ENCODE measurements at places on chromosomes 6 and 20.

DNA sequence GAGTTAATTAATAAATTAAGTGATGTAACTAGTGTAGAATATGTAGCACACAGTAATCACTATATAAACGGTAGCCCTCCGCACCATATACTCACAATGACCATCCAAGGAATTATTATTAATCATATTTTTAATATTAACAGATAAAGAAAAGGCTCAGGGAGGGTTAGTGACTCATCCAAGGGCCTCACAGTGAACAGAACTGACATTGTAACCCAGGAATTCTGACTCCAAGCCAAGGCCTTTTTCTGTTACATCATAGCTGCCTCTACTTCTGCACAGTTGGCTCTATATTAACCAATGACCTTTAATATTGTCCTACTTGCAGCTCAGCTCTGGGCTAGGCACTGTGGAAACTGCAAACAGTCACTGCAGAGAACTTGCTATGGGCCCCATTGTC lies 117.5 kb upstream of the SIRPG start:
- peak; percentile 42 for DNase-seq

DNA sequence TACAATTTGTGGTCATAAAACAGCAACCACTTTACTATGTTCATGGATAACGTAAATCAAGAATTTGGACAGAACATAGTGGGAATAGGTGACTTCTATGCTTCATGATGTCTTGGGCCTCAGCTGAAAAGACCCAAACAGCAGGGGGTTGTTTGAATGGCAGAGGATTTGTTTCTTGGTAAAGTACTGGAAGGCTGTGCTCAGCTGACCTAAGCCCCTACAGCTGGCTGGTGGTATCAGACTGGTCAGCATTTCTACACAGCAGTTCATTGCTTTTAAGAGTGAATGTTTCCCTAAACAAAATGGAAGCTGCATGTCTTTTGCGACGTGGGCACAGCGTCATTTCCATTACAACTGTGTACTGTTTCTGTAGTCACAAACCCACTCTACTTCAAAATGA lies 148.5 kb upstream of the DEFB112 start:
- DNase-seq, result no peak

DNA sequence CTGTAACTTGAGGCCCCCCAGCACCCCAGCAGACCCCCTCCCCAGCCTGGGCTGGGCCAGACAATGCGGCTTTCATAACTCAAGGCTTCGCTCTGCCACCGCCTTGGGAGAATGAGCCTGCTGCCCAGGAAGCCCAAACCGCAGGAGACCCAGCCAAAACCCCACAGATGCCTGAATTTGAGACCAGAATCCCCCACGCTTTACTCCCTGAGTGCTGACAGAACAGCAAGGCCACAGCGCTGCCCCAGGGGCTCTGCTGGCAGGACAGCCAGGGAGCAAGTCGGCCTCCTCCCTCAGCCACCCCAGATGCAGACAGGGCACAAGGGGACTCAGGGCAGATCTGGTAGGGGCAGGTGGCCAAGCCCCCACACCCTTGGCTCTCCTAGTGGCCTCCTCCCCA lies 2.2 kb downstream of the MDFI start:
- DNase-seq, result peak; percentile 42

GRCh38 chr20:55582498-55582897 lies 422.8 kb downstream of the CBLN4 start:
- DNase-seq, result no peak

DNA sequence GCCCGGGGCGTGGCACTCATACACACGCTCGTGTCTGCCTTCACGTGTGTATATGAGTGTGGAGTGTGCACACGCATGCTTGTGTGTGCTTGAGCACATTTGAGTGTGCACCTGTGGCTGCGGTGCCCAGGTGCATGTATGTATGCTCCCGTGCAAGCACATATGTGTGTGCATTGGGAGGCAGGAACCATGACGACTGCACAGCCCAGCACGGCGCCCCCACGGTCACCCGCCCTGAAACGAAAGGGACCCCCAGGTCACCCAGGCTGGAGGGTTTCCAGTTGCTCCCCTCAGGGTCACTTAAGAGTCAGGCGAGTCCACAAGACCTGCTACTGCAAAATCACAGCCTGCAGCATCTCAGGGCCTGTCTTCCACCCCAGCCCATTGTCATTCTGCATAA lies 94.7 kb downstream of the YTHDF1 start:
- DNase-seq, result no peak
